ENCODE measurements at places on chromosomes 3 and 15.

DNA sequence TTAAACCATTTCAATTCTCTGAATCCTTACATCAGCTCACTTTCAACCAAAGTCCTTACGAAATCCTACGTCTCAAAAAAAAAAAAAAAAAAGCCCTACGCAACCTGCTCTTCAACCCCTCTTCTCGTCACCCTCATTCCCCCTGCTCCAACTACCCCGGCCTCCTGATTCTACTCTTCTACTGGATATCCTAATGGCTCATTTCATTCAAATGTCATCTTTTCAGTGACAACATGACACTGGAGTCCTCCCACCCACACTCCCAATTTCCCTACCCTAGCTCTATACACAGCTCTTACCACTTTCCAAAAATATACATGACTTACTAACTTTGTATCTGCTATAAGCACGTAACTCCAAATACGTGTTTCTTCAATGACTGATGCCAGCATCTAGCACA, 11.5 kb downstream of the UBP1 start:
- no peak for DNase-seq

- DNase-seq, result no peak
Measured at GRCh38 chr3:155080692-155081091, 573 bp downstream of the MME start.

DNA sequence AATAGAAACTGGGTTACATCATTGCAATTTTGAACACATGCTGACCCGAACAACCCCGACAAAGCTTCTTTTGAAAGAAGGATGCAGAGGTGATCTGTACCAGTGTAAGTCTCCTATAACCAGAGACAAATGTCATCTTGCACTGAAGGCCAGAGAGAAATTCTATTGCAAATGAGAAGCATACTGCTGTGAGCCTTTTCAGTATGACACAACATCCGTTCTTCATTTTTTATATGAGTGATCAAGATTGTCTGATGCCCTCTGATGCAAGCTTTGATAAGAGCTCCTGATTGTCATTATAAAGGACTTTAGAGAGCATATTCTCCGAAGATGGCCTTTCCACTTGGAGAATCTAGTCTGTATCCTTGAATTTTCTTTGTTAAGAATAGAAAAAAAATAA, 36.9 kb downstream of the PCOLCE2 start:
- no peak for DNase-seq

GRCh38 chr3:55487381-55488241, 505 bp upstream of the WNT5A start:
- DNase-seq, result no peak

DNA sequence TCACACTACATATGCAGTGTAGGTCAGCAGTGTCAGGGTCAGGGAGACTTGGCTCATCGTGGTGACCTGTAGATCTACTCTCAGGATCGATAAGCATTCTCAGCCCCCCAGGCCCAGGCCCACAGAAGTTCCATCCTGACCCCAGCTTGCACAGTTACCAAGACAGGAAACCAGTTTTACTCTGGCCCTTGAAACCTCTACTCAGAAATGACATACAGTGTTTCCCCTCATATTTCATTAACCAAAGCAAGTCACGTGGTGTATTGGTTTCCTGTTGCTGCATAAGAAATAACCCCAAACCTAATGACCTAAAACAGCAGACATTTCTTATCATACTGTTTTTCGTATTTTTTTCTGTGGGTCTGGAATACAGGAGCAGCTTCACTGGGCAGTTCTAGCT, 242.2 kb downstream of the SLCO3A1 start:
- DNase-seq, result peak; percentile 65

DNA sequence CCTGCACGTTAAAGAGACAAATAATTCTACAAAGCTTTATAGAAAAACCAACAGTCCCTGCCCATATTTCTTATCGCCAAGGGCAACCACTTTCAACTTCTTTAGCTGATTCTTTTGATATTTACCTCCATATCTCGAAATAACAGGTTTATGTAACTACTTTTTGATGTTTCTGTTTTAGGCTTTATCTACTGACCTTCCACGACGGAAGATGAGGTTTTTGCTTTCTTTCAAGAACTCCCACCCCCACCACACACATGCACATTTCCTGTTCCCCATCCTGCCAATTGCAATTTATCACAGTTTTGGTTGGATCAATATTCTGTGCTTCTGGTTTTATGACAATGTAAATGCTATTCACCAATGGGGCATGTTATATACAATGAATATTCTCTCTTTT, 330.4 kb upstream of the ICE2 start:
- DNase-seq, result peak; percentile 52

DNA sequence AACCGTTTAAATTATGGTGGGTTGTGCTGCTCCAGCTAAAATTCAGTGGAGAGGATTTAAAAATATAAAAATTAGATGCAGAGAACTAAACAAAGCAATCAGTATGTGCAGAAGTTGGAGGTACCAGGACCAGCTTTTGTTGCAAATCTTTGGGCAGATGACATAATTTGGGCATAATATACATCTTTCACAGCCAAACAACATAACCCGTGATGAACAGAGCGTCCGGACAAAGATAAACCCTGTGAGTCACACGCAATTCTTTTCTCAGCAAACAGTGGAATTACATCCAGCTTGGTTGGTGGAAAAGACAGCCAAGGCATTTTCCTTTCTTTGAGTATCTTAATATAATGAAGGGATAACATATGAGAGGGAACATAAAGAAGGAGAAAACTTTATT, 419.4 kb upstream of the ADAMTS9 start:
- no peak for DNase-seq

GRCh38 chr3:172524611-172525010, 1.4 kb upstream of the TNFSF10 start:
- no peak for DNase-seq

GRCh38 chr15:100602823-100603393, 519 bp downstream of the ASB7 start:
- peak; percentile 66 for DNase-seq

- DNase-seq, result no peak
Measured at GRCh38 chr3:126463521-126463920, 12.2 kb downstream of the ZXDC start.

DNA sequence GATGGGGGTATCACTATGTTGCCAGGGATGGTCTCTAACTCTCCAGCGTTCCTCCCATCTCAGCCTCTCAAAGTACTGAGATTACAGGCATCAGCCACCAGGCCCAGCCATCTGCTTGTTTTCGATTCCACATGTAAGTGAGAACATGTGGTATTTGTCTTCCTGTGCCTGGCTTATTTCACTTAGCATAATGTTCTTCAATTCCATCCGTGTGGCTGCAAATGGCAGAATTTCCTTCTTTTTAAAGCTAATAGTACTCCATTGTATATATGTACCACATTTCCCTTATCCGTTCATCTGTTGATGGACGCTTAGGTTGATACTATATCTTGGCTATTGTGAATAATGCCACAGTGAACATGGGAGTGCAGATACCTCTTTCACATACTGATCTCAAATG, 70.6 kb downstream of the ASB7 start:
- no peak for DNase-seq

DNA sequence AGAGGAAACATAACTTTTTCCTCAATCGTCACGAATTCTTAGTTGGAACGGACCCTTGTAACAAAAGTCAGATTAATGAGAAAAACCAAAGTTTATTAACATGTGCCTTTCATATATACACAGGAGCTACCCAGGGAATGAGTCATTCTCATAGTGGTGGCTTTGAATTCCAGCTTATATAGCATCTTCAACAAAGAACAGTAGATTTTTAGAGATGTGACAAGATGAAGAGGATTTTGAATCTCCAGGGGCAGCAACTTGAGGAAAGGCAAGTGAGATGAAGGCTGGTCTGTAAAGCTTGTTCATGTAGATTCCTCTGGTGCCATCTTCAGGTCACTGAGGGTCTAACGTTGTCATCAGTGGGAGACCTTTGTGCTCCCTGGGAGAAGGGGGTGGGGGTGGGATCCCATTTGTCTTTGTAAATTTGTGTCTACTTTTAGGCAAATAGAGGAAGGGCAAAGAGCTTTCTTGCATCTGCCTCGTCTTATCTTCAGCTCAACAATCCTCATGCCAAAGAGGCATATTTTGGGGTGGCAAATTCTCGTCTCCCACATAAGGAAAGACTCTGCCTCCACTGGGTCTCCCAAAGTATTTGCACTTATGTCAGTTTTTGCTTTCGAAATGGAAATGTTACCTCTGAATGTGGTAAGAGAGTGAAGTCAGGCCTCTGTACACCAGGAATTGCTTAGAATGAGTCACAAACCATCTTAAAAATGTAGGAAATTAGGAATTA, 29.5 kb downstream of the CLEC3B start:
- no peak for DNase-seq

GRCh38 chr15:63456258-63456657, 48.1 kb upstream of the USP3 start:
- DNase-seq, result no peak

DNA sequence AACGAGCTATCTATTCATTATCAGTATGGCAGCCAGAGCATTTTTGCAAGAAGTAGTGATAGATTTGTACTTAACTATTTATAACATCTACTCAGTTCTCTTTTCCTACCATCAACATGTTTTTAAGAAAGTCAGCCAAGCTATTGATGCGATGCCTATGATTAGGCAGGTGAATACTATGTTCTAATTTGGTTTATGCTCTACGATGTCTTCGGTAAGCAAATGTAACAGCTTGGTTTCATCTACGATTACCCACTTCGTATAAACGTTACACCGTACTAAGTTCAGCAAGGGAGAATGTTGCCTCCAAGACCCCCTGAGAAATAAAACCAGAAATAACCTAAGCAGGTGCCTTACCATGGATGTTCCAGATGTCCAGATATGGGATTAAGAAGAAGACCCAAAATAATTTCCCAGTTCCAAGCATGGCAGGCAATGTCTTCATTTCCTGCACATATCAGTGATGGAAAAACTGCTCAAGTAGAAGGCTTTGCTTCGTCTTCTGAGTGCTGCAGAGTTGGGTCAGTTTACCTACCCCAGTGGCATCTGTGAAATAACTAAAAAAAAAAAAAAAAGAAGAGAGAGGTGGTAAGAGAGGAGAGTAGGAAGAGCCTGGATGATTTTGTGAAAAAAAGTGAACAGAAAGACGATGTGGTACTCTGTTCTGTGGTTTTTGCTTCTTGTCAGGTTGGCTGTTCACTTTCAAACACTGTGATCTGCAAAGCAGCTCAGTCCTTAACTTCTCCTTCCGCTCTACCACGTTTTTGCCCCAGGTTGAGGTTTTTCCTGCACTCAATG, at the start of gene BTLA:
BTLA (minus strand) TSS at position 559 of the 798 bp plus-strand sequence; CDS start at position 445, 114 bp downstream.
- DNase-seq, result peak; percentile 45

- no peak for DNase-seq
Measured at GRCh38 chr3:193145248-193145647, 95.8 kb upstream of the PLAAT1 start.

DNA sequence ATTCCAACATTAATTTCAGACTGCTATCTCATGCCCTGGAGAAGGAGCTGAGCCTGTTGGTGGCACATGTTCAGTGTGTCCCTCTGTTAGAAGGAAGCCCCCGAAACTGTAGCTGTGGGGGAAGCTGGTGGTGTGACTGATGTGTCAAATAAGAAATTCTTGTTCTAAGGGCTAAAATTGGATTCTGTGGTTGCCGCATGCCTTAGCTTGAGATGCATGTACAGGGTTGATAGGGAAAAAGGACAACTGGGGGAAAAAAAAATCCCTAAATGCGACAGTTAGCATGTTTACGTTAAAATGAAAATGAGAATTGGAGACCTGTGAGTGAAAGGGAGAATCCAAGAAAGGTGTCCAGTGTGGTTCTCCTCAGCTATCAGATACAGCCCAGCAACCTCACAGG, 58.6 kb downstream of the MED12L start:
- DNase-seq, result no peak

DNA sequence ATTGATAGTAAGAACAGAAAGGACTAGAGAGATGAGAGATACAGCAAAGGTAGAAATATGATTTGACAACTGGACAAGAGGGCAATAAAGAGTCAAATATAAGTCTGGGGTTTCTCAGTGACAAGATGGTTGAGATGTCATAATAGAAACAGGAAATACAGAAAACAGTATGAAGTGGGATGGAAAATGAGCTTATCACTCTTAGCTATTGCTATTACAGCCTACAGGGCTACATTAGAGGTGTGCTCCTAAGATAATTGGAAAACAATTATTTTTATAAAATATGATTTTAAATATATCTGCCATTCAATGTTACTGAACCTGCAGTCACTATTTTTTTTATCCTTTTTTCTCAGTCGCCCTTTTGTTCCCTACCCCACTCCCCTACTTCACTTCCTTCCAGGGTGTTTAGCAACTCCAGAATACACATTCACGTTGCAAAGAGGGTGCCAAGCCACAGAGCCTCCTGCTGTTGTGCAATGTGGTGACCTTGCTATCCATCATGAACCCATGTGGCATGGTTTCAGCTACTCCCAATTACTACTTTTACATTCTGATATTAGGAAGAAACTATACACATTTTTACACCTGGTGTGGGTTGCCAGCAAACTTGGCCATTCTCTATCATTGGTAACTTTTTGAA, 6.0 kb downstream of the NRG4 start:
- DNase-seq, result no peak

- DNase-seq, result no peak
Measured at GRCh38 chr3:150240891-150241290, 167.2 kb upstream of the TSC22D2 start.

GRCh38 chr3:120693439-120694171, 11.6 kb upstream of the HGD start:
- DNase-seq, result no peak

DNA sequence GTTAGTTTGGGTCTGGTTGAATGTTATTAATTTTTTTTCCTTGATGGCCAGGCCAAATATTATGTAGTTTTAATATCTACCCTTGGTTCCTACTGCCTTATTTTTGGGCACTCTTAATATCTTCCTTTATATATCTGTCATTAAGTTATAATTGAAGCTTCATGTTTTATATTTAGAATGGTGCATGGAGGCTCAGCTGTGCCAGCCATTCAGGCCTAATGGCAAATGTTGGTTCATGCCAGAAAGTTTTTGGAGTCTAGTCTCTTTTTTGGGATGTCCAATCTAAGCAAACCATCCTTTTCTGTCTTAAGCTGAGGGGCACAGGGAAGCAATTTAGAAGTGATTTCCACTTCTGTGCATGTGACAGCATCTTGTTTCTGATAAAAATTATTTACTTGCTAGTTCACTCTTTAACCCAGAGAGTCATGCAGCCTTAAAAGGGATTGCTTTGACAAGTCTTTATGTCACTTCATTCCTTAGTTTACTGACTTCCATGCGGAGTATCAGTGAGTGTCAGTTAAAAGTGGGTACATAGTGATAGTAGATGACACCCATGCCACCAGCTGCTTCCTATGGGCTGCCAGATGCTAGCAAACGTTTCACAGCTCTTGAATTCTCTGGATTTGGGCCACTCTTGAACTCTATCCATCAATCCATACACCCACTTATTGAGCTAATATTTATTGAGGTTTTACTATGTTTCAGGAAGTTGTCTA, 33.0 kb downstream of the MITF start:
- DNase-seq, result no peak

GRCh38 chr15:71611553-71612396, 198.6 kb upstream of the NR2E3 start:
- no peak for DNase-seq
